HepG2 (cell line): ENCODE measurements at places on chromosomes 7 and 10. TPM values are rescaled to one million over a fixed set of nuclear protein-coding genes. Genes with fewer than 3 reads are reported as not detected.

The UFSP1 gene
- total RNA-seq = 2.8 and 3.3 TPM in 2 replicates

The SFRP4 gene
- 1.2 and 1.8 TPM in 2 replicates for total RNA-seq

The NKX1-2 gene
- total RNA-seq = not detected in 2 replicates

The SFRP5 gene
- 0.83 and 1.7 TPM in 2 replicates for total RNA-seq

GRCh38 chr10:105770524-105771212 lies 1129.6 kb downstream of the SORCS3 start:
- no peak for DNase-seq

DNA sequence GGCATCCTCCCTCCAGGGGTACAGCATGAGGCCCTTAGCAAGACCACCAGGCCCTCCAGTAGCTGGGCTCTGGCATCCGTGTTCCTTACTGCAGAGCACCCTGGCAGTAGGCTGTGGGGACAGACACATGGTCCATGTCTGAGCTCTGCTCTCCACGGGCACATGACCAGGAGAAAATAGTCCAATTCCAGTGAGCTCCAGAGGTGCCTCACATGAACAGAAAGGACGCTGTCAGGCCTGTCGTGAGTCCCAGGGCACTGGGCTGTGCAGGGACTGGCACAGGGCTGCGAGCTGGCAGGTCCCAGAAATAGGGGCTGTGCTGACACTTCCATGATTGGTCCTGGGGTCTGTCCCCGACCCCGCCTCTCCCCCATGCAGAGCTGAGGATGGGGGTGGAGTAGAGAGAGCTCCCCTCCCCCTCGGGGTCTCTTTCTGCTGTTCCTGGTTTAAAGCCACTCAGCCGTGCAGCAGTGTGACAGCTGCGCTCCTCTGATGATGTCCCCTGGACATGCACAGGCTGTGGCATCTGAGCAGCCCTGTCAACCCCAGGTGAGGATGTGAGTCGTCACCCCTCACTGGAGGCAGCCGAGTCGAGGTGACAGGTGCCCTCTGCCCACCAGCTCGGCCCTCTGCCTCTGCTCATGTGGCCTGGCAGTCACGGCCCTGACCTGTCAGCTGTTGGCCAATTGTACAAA lies 25.2 kb upstream of the ZNF488 start:
- no peak for DNase-seq
